ENCODE measurements at places on chromosomes 6 and 20.

GRCh38 chr6:142213402-142213801, 66.3 kb downstream of the VTA1 start:
- no peak for DNase-seq

GRCh38 chr6:148293181-148293995, 49.2 kb upstream of the SASH1 start:
- DNase-seq = no peak

GRCh38 chr20:2794866-2795447, 5.5 kb downstream of the CPXM1 start:
- no peak for DNase-seq

GRCh38 chr6:135583256-135583761, 85.8 kb upstream of the AHI1 start:
- DNase-seq = no peak

- no peak for DNase-seq
Observed at GRCh38 chr20:59323731-59324130, 23.3 kb downstream of the EDN3 start.

- no peak for DNase-seq
Observed at GRCh38 chr6:107248147-107248546, 132.8 kb upstream of the BEND3 start.

- DNase-seq = no peak
Observed at GRCh38 chr6:6417475-6417874, 97.0 kb upstream of the F13A1 start.

GRCh38 chr6:156876302-156876701, 99.1 kb downstream of the ARID1B start:
- no peak for DNase-seq

DNA sequence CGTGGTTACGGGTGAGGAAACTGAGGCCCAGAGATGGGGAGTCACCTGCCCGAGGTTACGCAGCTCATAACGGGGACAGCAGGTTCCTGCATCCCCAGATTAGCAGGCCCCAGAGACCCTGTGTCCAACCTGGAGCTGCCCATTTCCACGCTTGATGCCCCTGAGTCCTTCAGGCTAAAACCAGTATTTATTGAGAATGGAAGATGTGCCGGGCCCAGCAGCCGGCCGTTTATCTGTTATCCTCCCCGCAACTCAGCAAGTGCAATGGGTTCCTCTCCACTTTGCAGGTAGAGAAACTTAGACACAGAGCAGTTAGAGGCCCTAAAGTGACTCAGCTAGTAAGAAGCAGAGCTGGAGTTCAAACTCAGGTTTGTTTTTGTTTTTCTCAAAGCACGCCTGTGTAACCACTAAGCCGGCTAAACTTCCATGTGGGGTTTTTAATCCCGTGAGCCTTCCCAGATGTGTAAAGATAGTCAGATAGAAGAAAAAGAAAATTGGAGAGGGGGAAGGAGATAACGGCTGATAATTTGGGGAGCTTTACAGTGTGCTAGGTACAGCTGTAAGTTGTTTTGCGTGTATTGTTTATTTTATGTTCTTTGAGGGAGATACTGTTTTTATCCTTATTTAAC, 775 bp downstream of the PFDN4 start:
- DNase-seq = peak; percentile 65

GRCh38 chr6:159178847-159179246, 9.6 kb downstream of the FNDC1 start:
- DNase-seq = no peak

GRCh38 chr6:85443349-85444117, 6.3 kb upstream of the NT5E start:
- no peak for DNase-seq

DNA sequence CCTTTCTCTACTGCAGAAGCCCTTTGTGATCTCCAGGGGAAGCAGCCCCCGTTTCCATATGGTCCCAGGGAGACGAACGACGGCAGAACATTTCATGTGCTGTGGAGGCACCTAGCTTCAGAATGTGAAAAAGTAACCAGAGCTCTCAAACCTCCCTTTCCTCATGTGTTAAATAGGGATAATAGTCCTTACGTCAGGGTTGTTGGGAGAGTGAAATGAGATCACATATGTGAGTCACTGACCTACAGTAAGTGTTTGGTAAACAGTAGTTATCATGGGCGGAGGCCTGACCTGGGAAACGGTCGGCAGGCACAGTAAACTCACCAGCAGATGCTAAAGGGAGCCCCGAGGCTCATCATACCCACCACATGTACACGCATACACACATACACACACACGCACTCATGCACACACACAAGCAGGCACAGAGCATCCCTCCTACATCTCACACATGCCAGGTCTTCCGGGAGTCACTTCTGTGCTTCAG, 89.7 kb downstream of the LY86 start:
- DNase-seq = peak; percentile 63

- DNase-seq = no peak
Observed at GRCh38 chr6:134956032-134956431, 6.1 kb upstream of the ALDH8A1 start.

- DNase-seq = no peak
Observed at GRCh38 chr6:150361876-150362275, 6.9 kb upstream of the IYD start.

- DNase-seq = no peak
Observed at GRCh38 chr20:20712004-20712473, 405 bp downstream of the RALGAPA2 start.

- no peak for DNase-seq
Observed at GRCh38 chr6:136420853-136421252, 129.4 kb downstream of the MAP7 start.

DNA sequence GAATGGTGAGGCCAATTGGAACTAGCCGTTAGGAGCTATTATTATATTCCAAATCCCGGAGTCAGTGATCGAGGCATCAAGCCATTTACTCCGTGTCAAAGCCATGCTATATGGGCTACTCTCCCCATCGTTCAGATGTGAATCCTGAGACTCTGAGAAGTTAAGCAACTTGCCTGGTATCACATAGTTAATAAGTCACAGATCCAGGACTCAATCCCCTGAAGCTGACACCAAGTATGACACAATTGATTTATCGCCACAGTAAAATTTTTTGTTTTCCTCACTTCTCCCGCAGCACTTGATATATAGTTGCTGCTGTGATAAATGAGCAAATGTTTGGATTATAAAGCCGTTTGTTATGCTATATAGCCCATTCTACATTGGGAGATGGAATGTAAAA, 50.8 kb upstream of the TSHZ2 start:
- DNase-seq = no peak

GRCh38 chr6:44338228-44339122, 4.0 kb upstream of the SPATS1 start:
- DNase-seq = peak; percentile 48

DNA sequence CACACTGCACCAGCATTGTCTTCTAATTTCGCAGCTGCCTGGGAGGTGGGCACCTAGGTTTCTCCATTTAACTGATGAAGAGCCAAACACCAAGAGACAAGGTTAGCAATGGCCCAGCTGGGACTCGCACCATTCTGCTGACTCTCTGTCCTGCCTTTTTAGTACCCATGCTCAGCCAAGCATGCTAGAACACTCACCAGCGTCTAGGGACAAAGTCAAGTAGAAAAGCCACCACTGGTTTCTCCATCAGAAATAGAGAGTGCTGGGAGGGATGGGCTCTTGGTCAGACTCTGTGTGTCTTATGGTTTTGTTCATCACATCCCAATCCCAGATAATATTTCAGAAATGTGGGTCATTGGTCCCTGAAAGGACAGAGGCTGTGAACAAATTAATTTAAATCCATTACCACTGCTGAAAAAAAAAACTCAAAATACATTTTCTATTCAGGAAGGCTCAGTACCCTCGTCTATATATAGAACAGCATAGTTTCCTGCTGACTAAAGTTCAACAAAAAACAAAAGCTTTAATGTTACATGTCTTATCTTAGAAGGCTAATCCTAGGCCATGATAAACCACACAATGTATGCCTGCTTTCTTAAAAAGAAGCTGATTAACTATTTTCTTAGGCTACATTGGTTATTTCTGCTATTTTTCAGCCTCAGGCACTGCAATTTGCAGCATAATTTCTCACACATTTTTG, 111.0 kb downstream of the TBC1D7 start:
- DNase-seq = peak; percentile 4

DNA sequence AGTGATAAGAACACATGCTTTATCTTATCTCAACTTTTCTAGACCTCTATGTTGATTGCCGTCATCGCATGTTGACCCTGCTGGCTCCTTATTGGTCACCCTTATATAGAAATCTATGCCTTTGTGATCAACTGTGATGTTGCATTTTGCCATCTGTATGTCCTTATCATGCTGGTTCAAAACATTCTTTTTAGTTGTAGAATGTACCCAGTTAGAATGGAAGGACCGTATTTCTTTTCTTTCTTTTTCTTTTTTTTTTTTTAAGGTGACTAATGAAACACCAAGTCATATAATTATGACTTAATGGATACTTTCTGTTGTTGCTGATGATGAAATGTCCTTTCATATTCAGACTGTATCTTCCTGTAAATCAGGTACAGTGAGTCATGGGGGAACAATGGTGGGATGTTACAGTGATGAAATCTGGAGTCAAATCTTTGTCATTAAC, 145.9 kb upstream of the CITED2 start:
- DNase-seq = peak; percentile 87

DNA sequence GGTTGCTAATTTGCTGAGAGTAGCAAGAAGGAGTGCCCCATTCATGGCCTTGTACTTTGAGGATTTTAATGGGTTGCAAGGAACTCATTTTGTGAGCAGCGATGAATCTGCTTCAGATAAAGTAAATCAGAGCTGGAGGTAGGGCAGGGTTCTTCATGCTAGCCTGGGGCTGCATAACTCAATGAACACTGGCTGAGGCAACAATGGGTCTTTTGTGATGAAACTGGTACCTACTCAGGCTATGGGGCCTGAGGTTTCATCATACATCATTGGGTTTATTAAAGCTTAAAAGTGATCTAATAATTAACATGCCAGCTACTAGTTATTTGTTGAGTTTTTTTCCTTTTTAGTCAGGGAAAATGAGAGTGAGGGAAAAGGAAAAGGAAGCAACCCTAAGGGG, 106.9 kb downstream of the FAM50B start:
- peak; percentile 93 for DNase-seq

DNA sequence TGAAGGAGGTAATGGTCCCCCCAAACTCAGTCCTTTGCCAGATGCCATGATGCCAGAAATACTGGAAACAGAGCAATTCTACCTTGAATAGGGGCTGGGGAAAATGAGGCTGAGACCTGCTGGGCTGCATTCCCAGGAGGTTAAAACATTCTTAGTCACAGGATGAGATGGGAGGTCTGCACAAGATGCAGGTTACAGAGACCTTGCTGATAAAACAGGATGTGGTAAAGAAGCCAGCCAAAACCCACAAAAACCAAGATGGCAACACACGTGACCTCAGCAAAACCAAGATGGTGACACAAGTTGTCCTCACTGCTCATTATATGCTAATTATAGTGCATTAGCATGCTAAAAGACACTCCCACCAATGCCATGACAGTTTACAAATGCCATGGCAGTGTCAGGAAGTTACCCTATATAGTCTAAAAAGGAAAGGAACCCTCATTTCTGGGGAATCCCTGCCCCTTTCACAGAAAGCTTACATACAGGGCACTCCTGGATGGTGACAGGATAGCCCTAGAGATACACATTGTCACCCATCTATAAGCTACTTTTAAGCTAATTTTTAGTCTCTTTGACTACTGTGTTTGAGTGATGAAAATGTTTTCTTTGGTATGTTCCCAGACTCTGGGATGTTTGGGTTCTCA, 979.7 kb downstream of the TBC1D32 start:
- DNase-seq = peak; percentile 85

DNA sequence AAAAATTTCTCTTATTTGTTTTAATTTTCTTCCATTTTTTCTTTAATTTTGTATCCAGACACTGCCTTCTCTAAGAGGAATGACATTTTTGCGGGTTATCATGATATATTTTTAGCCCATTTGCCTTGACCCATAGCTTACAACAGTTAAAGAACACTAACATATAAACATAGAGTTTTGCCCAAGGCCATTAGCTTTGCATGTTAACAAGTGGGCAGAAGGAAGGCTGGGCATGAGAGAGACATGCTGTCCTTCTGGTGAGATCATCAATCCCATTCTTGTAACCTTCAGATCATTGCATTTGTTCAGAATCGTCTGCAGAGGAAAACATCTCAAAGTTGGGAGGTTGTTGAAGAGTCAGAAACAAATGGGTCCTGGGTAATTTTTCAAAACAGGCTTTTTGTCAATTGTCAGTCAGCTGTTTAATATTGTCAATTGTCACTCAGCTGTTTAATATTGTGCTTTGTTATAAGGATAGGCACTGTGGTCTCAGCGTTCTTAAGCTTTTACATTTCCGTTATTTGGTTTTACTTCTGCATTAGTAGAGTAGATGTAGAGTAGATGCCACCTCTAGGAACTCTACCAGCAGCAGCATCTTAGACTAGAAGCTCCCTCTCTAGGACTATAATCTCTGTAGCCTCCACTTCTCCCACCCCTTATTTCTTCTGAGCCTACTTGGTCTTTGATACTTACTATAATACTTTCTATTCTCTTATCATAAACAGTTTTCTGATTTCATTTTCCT, 243.1 kb downstream of the ESR1 start:
- DNase-seq = no peak

- DNase-seq = no peak
Observed at GRCh38 chr6:137976430-137976829, 109.4 kb downstream of the TNFAIP3 start.

DNA sequence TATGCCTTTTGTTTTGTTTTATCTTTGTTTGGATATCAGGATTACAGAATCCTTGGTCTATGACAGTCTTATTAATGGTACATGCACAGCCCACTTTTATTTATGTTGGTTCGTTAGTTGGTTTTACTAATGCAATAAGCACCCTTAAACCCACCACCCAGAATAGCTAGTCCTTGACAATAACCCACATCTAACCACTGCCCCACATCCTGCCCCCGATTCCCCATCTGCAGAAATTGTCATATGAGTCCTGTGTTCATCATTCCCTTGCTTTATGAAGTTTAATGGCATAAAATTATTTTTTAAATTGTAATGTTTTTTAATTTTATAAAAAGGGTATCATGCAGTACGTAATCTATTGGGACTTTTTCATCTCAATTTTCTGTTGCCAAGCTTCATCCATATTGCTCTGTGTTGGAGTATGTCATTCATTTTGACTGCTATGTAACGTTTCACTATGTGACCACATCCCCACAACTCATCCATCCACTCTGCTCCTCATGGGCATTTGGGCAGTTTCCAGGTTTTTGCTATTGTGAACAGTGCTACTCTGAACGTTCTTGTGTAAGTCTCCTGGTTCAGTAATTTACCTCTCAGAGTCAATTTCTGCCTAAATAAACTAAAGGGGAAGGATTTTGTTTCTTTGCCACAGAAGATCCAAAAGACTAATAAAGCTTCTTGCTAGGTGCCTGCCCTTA, 150.4 kb downstream of the MRPL14 start:
- no peak for DNase-seq

DNA sequence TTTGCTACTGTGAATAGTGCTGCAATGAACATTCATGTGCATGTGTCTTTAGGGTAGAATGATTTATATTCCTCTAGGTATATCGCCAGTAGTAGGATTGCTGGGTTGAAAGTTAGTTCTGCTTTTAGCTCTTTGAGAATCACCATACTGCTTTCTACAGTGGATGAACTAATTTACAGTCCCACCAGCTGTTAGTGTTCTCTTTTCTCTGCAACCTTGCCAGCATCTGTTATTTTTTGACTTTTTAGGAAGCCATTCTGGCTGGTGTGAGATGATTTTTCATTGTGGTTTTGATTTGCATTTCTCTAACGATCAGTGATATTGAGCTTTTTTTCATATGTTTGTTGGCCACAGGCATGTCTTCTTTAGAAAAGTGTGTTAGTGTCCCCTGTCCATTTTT, 40.0 kb downstream of the PLG start:
- no peak for DNase-seq

- DNase-seq = no peak
Observed at GRCh38 chr20:20367575-20368417, at the start of gene INSM1. Gene INSM1 (plus strand): TSS chr20:20368104. CDS start chr20:20368268, 164 bp downstream.
